Stimulated activated CD4-positive, alpha-beta T cell treated with anti-CD3 and anti-CD28 coated beads, Interleukin-4, amount 100 ng/mL, for 48 hours (primary cell): ENCODE measurements at places on chromosomes 6 and 20.

GRCh38 chr6:15065261-15065989 is 180.4 kb upstream of the JARID2 start:
- no peak for DNase-seq

- no peak for DNase-seq
Measured at GRCh38 chr6:16544006-16544405, 217.3 kb downstream of the ATXN1 start.

GRCh38 chr20:33377366-33377765 is 24.0 kb downstream of the CDK5RAP1 start:
- no peak for DNase-seq

DNA sequence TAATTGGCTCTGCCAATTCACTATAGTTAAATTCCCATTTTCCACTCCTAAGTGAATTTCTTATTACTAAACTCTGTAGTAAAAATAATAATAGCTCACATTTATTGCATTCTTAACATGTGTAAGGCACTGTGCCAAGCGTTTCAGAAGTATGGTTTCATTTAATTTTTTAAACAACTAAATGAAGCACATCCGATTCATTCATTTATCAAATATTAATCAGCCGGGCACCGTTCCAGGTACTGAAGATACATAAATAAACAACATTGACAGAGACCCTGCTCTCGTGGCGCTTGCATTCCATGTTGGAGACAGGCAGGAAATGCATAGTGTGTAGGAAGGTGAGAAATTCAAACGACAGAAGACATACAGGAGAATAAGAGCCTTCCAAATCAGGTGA is 423.2 kb upstream of the JARID2 start:
- no peak for DNase-seq

DNA sequence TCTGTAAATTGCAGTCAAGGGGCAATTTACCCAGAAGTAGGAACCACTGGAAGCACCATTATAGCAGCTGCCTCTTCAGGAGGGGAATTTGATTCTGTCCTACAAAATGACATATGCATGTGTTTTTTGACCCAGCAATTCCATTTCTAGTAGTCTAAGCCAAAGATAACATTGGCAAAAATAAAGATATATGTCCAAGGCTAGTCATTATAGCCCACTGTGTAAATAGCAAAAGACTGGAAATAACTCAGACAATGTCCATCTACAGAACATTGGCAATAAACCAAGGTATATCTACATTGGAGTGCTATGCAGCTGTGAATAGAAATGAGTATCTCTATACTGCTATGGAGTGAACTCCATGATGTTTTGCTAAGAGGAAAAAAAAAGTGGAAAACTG is 12.5 kb upstream of the PANK2 start:
- DNase-seq, result no peak
